Thyroid gland (tissue), 4 donors: ENCODE measurements at places on chromosomes 7 and 10. TPM values are rescaled to one million over a fixed set of nuclear protein-coding genes. Genes with fewer than 3 reads are reported as not detected.

Gene IDE
- total RNA-seq, result 95.2 TPM

Gene ATRNL1
- 3.6 TPM for total RNA-seq

Gene FMC1
- 26.3 TPM for total RNA-seq

Gene MMP21
- total RNA-seq, result not detected

DNA sequence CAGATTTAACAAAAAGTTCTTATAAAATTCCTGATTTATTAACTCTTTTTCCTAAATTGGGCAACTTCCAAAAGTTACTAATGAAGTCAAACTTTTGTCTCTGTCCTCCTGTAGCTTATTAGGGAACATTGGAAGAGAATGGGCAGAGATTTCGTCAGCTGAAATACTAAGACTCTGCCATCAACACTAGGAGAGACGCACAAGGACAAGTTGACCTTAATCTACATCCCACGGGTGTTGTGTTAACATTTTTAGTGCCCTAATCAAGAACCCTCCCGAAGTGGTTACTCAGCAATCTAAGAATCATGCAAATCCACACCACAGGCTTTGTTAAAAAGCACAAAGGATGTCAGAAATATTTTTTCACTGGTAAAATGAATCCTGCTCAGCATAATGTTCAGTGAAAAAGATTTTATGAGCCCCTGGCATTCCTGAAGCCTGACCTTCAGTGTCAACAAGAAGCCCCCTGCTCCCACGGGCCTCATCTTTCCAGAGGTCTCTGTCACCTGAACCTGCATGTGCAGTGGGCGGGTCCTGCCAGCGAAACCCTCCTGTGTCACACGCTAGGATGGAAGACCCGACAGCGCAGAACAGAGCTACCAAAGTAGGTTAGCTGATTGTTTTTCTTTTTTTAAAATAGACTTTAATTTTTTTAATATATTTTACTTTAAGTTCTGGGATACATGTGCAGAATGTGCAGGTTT, 70.6 kb upstream of the AKR1E2 start:
- no peaks in the 10 kb centered on the region for H3K36me3 ChIP-seq
- DNase-seq, result no peak
- H3K4me3 ChIP-seq, result no peak overlapping the region
- no peaks in the 10 kb centered on the region for H3K27me3 ChIP-seq

DNA sequence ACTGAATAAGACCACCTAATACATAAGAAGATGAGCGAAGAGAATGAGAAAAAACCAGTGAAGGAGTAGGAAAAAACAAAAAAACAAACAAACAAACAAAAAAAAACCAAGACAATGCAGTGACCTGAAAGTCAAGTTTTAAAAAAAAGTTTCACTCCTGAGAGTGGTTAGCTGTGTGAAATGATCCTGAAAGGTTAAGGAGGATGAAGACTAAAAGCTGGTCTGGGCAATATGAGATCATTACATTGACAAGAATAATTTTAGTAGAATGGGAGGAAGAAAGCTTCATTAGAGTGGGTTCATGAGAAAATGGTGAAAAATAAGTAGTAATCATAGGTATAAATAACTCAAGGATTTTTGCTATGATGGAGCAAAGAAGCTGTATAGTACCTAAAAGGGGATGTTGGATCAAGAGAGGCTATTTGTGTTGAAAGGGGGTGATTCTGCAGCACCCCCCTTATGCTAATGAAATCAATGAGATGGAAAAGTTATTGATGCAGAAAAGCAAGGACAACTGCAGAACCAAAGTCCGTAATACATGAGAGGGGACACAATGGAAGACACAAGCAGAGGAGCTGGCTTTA, 80.2 kb downstream of the KMT2C start:
- peaks cover 35% of the 10 kb centered on the region for H3K4me1 ChIP-seq
- no peak overlapping the region for H3K27ac ChIP-seq
- no peaks in the 10 kb centered on the region for H3K27me3 ChIP-seq
- no peaks in the 10 kb centered on the region for H3K36me3 ChIP-seq
- DNase-seq, result no peak

- no peaks in the 10 kb centered on the region for H3K27me3 ChIP-seq
- H3K36me3 ChIP-seq, result no peaks in the 10 kb centered on the region
- no peak overlapping the region for H3K4me3 ChIP-seq
- H3K4me1 ChIP-seq, result no peaks in the 10 kb centered on the region
These were observed 84.9 kb downstream of the ARID5B start for GRCh38 chr10:61986382-61986781.

Gene FZD1
- total RNA-seq, result 118 TPM

Gene SPDYE2B
- not detected for total RNA-seq

- no peaks in the 10 kb centered on the region for H3K27me3 ChIP-seq
- no peak overlapping the region for H3K4me3 ChIP-seq
- no peak overlapping the region for H3K27ac ChIP-seq
- H3K36me3 ChIP-seq, result no peaks in the 10 kb centered on the region
These were observed 341.8 kb upstream of the SEMA3A start for GRCh38 chr7:84536271-84536870.

Gene FKBP6
- not detected for total RNA-seq

DNA sequence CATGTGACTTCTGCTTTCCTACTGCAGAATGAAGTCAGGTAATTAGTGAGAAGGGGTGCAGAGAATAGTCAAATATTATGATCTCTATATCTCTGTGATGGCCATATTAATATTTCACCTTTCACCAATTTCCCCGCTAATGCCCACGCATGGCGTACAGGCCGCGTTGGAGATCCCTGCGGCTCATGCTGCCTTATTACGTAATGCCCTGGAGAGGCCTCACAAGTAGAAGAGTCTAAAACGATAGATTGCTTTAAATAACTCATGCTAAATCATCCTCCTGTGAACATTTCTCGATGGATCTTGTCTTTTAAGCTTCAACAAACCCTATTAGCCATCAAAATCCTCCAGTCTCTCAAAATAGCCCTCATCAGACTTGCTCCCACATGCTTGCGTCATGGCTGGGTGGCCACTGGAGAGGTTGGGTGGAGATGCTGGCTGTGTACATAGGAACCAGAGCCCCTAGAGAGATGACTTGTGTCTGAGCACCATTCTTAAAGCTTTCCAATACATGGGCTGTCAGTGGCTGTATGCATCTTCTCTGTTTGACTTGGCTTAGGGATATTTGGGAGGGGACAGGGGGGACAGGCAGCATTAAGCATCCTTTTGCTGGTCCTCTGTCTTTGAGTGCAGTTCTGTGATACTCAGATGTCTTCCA, 79.5 kb upstream of the INSYN2A start:
- H3K27ac ChIP-seq, result no peak overlapping the region
- no peaks in the 10 kb centered on the region for H3K4me1 ChIP-seq

DNA sequence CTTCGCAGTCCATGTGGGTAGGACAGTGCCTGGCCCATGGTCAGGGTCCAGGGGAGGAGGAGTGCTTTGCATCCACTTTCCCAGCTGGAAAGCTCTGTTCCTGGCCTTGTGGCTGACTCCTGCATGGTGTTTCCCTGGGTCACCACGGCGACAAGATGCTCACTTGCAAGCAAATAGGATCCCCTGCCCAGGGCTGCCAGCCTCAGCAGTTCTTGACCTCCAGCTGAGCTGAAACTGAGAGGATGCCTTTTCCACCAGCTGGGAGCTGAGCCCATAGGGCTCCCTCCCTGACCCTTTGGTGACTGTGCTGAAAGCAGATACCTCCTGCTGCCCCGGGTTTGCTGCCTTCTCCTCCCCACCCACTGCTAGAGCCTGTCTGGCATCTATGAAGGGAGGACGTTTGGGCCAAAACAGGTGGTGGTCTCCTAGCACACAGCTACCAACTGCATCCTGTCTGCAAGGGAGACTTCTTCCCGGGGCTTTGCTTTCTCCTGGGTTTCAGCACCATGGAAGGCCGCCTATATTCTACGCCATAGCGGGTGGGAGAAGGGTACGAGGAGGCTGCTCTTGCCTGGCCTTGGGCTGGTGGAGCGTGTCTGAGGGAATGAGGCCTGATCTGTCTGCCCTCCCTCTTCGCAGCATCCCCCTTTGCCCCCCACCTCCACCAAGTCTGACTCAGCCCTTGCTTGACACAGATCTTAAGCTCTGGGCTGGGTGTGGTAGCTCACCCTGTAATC, 34.4 kb downstream of the UBTD1 start:
- no peaks in the 10 kb centered on the region for H3K36me3 ChIP-seq
- H3K27ac ChIP-seq, result no peak overlapping the region
- H3K4me1 ChIP-seq, result peaks cover 4% of the 10 kb centered on the region
- no peak for DNase-seq

DNA sequence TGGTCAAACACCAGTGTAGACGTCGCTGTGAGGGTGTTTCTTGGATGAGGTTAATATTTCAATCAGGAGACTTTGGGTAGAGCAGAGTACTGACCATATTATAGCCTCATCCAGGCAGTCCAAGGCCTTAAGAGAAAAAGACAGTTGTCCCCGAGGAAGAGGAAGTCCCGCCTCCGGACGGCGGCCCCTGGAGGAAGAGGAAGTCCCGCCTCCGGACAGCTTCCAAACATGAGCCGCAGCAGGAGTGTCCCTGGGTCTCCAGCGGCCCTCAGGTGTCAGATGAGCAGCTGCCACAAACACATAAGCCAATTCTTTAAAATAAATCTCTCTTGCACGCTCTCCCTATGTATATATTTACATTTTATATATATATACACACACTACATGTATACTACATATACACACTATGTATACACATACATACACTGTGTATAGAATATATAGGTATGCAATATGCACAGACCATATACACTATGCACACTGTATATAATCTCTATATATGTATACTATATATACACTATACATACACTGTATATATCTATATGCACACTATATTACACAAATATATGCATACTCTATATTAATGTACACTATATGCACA, 37.5 kb downstream of the PWWP2B start:
- H3K4me3 ChIP-seq, result no peak overlapping the region
- no peak overlapping the region for H3K27ac ChIP-seq
- H3K4me1 ChIP-seq, result peaks cover 4% of the 10 kb centered on the region
- H3K27me3 ChIP-seq, result no peaks in the 10 kb centered on the region
- DNase-seq, result no peak

- no peak overlapping the region for H3K27ac ChIP-seq
- H3K36me3 ChIP-seq, result no peaks in the 10 kb centered on the region
- H3K4me1 ChIP-seq, result no peaks in the 10 kb centered on the region
These were observed 26.7 kb downstream of the PTN start for GRCh38 chr7:137316648-137317353.

Gene ZNF804B
- total RNA-seq, result 29.8 TPM

DNA sequence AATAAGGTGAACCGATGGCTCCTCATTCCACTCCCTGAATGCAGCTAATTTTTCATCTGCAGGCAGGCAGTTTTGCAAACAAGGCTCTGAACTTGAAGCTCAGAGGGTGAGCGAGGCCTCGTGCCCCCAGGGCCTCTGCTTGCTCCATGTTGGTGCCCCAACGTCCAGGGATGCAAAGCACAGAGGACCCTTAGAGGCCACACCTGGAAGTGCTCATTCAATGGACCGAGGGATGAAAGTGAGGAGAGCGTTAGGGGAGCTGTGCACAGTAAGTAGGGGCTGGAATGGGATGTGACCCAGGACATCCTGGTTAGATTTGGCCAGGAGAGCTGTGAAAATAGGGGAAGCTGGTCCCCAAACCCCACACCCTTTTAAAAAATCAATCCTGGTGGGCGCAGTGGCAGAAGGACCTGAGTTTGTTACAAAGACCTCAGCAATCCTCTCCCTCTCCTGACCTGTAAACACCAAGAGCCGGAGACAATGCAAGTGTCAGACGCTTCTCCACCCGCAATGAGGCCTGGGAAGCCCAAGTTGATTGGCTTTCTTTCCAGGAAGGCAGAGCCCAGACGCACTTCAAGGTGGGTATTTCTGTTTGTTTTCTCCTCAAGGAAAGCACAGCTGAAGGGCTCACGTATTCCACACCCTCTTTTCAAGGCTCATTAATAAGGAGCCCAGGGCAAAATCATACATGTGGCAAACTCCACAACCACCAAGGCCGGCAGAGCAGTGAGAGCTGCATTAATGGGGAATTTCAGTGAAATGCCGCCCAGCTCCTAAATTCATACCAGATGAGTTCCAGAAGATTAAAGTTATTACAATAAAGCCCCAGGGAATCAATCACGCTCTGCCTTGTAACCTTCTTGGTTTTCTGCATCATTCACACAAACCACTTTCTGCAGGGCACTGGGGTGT, 14.1 kb upstream of the CXCL12 start:
- H3K4me1 ChIP-seq, result no peaks in the 10 kb centered on the region
- no peak overlapping the region for H3K27ac ChIP-seq
- H3K27me3 ChIP-seq, result no peaks in the 10 kb centered on the region
- DNase-seq, result no peak

DNA sequence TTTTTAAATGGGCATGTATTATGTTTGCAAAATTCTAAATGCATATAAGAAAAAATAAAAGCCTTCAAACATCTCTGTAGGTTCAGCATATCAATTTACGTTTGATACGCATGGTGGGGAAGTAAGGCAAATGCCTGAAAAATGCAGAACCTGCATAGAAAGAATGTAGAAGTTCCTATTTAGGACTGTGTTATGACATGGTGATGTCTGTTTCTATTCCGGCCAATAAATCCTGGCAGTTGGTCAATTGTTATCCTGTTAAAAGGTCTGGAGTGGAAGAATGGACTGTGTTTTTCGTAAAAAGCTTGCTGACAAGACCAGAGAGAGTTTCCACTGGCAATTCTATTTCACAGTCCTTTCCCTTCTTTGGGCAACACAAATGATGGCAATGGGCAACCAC, 49.6 kb upstream of the CAV2 start:
- DNase-seq, result no peak
- H3K36me3 ChIP-seq, result no peaks in the 10 kb centered on the region
- H3K4me3 ChIP-seq, result no peak overlapping the region
- H3K27me3 ChIP-seq, result no peaks in the 10 kb centered on the region
- H3K4me1 ChIP-seq, result peaks cover 48% of the 10 kb centered on the region

DNA sequence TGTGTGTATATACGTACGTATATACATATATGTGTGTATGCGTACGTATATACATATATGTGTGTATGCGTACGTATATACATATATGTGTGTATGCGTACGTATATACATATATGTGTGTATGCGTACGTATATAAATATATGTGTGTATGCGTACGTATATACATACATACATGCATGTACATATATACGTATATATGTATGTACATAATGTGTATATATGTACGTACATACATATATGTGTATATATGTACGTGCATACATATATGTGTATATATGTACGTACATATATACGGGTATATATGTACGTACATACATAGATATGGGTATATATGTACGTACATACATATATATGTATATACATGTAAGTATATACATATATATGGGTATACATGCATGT, 332.1 kb downstream of the CRPPA start:
- no peaks in the 10 kb centered on the region for H3K27me3 ChIP-seq
- H3K4me1 ChIP-seq, result no peaks in the 10 kb centered on the region
- no peak overlapping the region for H3K27ac ChIP-seq
- H3K36me3 ChIP-seq, result no peaks in the 10 kb centered on the region
- DNase-seq, result no peak

GRCh38 chr7:29282819-29283414, 88.3 kb downstream of the CHN2 start:
- no peaks in the 10 kb centered on the region for H3K36me3 ChIP-seq
- no peak overlapping the region for H3K4me3 ChIP-seq

Gene SPDYE11
- total RNA-seq, result not detected

Gene ENO4
- total RNA-seq, result 1.1 TPM
